ENCODE measurements at places on chromosomes 5 and 9.

GRCh38 chr5:15550502-15551112 is 50.6 kb downstream of the FBXL7 start:
- no peak for DNase-seq

- peak; percentile 68 for DNase-seq
Observed at GRCh38 chr5:81924442-81924841, 47.4 kb upstream of the ATG10 start.

- no peak for DNase-seq
Observed at GRCh38 chr9:19965336-19965735, 176.5 kb upstream of the SLC24A2 start.

- no peak for DNase-seq
Observed at GRCh38 chr9:15499139-15499538, 11.6 kb downstream of the PSIP1 start.

DNA sequence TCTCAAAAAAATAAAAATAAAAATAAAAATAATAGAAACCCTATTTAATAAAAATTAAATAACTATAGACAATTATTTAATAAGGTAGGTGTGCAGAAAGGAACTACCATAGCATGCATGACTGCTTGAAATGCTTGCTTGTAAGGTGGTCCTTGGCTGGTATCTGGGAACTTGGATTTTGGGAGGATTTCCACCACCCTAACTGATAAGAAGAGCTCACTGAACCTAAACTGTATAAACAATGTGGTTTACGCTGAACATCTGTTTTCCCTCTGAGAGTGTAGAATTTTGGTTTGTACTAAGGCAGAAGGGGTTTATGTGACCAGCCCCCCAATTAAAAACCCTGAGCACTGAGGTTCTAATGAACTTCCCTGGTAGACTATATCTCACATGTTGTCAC is 31.2 kb downstream of the CPLANE1 start:
- DNase-seq, result no peak

GRCh38 chr5:112583166-112583565 is 154.5 kb upstream of the APC start:
- DNase-seq, result no peak

DNA sequence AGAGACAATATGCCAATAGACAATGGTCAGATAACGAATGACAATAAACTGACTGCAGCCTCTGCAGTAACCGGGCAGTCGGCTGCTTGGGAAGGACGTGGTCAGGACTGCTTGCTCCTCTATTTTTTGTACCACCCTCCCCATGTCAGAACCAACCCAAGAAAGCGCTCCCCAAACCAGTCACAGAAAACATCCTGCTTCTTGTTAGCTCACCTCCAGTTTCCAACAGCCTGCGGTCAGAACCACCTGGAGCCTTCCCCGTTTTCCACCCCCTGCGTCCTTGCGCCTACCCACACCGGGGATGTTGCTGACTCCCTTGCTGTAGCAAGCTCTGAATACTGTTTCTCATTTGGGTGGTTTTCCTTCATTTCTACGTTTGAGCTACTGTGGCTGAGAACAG is 1.7 kb upstream of the MRNIP start:
- DNase-seq, result no peak

GRCh38 chr5:88716101-88716500 is 166.9 kb downstream of the MEF2C start:
- no peak for DNase-seq

- DNase-seq, result no peak
Observed at GRCh38 chr5:23405316-23406068, 101.9 kb upstream of the PRDM9 start.

DNA sequence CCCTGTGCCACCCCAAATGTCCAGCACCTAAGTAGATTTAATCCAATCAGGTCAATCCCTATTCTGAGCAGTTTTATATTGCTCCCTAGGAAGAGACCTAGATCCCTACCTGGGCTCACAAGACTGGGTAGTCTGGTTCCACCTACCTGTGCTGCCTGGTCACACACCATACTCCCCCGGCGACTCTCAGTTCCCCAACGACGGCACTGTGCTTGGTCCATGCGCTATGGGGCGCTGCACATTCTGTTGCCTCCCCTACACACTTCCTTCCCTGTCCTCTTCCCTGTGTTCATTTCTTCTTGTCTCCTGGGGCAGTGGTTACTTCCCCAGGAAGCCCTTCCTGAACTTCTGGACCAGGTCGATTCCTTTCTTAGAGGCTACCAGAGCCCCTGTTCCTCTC is 109.9 kb upstream of the IL12B start:
- no peak for DNase-seq

DNA sequence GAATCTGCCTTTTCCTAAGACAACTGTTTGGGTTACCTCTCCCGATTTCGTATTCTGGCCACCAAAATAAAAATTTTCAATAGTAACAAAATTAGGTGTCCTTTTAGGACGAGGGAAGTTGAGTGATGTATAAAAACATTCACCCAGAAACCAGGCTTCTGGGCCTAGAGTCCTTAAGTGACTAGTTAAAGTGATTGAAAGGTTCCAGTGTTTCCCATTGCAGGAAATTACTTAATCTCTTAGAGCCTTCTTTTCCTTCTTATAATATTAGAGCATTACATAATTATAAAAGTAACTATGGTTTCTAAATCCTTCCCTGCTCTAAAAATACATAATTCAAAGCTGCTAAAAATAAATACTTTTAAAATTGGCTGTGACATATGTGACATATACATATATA is 7.3 kb downstream of the MCIDAS start:
- no peak for DNase-seq

- DNase-seq, result no peak
Observed at GRCh38 chr5:115414406-115415142, 118.1 kb upstream of the CCDC112 start.

GRCh38 chr9:80899208-80899607 is 790.1 kb downstream of the TLE1 start:
- DNase-seq, result no peak
